Activated CD8-positive, alpha-beta memory T cell treated with anti-CD3 and anti-CD28 coated beads, Interleukin-2, amount 10 ng/mL, durations not matched to agents 7 days and 5 days (primary cell): ENCODE measurements at places on chromosomes 12 and 14. TPM values are rescaled to one million over a fixed set of nuclear protein-coding genes. Genes with fewer than 3 reads are reported as not detected.

DNAI7 gene
- total RNA-seq, result not detected

GRCh38 chr12:51994959-51995358 is 11.8 kb upstream of the TAMALIN start:
- H3K36me3 ChIP-seq, result no peaks in the 10 kb centered on the region
- no peak overlapping the region for H3K4me3 ChIP-seq
- no peak for DNase-seq
- H3K27me3 ChIP-seq, result no peaks in the 10 kb centered on the region
- peaks cover 4% of the 10 kb centered on the region for H3K4me1 ChIP-seq
- no peak overlapping the region for H3K27ac ChIP-seq

GRCh38 chr14:78605897-78606500 is 435.8 kb downstream of the NRXN3 start:
- H3K4me3 ChIP-seq, result no peak overlapping the region
- H3K27ac ChIP-seq, result no peak overlapping the region
- no peaks in the 10 kb centered on the region for H3K36me3 ChIP-seq
- no peaks in the 10 kb centered on the region for H3K4me1 ChIP-seq
- H3K27me3 ChIP-seq, result peaks cover 5% of the 10 kb centered on the region

DNA sequence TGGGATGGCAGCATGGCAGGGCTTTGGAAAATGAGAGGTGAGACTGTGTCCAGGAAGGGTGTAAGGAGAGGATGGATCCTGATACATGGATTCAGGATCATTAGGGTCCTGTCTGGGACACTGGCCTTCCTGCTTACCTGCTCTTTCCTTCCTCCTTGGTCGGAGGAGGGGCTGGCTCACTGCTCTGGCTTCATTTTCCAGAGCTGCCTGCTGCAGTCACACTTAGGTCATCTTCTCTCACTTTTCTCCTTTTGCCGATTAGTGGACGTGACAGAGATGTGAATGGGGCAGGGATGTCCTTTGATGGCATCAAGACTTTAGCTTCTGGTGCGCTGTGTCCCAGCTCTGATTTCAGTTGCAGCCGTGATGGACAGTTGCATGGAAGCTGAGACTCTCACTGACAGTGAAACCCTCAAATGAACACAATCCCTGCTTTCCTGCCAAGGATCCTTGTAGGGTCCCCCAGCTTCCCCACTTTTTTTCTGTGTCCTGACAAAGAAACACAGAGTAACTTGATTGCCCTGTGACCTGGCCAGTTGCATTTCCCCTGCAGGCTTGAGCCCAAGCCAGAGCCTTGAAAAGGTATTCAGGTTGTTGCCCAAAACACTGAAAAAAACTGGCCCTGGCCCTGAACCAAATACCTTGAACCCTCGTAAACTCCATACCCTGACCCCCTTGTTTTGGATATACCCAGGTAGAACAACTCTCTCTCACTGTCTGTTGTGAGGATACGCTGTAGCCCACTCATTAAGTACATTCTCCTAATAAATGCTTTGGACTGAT is 756 bp upstream of the CIDEB start:
- peaks cover 50% of the 10 kb centered on the region for H3K4me1 ChIP-seq
- H3K36me3 ChIP-seq, result peaks cover 37% of the 10 kb centered on the region
- no peak overlapping the region for H3K4me3 ChIP-seq
- H3K27me3 ChIP-seq, result no peaks in the 10 kb centered on the region
- no peak for DNase-seq

GPR68 gene
- total RNA-seq, result 48.0 TPM

PRKD1 gene
- total RNA-seq, result not detected

ASB2 gene
- 116 TPM for total RNA-seq

GRCh38 chr12:48572326-48572725 is 2.5 kb upstream of the LALBA start:
- no peak overlapping the region for H3K27ac ChIP-seq
- DNase-seq, result no peak
- no peak overlapping the region for H3K4me3 ChIP-seq
- peaks cover 18% of the 10 kb centered on the region for H3K27me3 ChIP-seq

POTEG gene
- not detected for total RNA-seq

ART4 gene
- not detected for total RNA-seq

PRH2 gene
- 0.76 TPM for total RNA-seq

DNA sequence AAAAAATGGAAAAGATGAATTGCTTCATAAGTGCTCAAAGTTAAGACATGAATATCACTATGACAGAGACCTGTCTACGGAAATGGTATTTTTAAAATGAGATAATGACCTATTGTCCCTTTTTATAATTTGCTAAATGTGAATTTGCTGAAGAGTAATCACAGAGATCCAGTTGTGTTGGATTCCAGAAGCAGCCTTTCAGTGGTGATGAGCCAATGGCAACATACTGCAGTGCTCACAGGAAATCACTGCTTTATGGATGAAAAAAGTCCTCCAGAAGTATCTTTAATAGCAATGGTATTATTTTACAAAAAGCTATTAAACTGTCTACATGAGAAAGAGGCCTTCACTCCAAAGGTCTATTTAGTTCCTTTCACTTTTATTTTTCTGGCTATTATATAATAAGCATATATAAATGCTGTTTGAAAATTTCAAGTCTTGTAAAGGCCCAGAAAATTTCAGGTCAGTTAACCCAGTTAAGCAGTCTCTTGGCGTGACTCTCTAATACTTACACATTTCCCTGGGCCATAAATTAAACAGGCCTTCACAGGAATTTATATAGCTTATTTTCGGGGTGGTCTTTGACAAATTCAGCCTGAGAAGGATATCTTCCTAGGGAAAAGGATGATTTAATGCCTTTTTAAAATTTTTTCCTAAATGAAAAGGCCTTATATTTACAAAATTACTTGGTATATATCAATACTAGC is 55.4 kb downstream of the KCNJ8 start:
- H3K4me1 ChIP-seq, result no peaks in the 10 kb centered on the region
- H3K4me3 ChIP-seq, result no peak overlapping the region
- H3K27me3 ChIP-seq, result peaks cover 1% of the 10 kb centered on the region
- no peaks in the 10 kb centered on the region for H3K36me3 ChIP-seq

DNA sequence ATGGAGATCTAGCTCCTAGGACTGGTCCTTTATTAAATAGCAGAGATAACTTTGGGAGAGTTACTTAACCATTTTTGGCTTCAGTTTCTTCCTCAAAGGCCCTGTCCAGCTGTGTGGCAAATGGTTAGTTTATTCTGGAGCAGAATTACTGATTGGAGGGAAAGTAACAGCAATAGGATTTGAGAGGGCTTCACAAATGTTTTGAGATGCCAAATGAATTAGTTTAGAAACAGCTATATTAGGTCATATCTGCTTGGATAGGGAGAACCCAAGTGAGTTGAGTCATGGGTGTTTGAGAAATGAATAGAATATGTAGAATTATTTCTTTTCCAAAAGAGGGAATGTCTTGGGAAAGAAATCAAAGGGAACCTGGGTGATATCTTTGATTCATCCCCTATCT is 17.5 kb downstream of the RASSF3 start:
- DNase-seq, result no peak
- H3K4me3 ChIP-seq, result no peak overlapping the region
- no peak overlapping the region for H3K27ac ChIP-seq
- H3K36me3 ChIP-seq, result peaks cover 35% of the 10 kb centered on the region
- no peaks in the 10 kb centered on the region for H3K27me3 ChIP-seq

FLRT2 gene
- total RNA-seq, result not detected

- no peak overlapping the region for H3K27ac ChIP-seq
- DNase-seq, result no peak
- peaks cover 1% of the 10 kb centered on the region for H3K4me1 ChIP-seq
- H3K36me3 ChIP-seq, result no peaks in the 10 kb centered on the region
- no peaks in the 10 kb centered on the region for H3K27me3 ChIP-seq
Observed at GRCh38 chr14:94304243-94304642, 11.2 kb upstream of the SERPINA10 start.

DNA sequence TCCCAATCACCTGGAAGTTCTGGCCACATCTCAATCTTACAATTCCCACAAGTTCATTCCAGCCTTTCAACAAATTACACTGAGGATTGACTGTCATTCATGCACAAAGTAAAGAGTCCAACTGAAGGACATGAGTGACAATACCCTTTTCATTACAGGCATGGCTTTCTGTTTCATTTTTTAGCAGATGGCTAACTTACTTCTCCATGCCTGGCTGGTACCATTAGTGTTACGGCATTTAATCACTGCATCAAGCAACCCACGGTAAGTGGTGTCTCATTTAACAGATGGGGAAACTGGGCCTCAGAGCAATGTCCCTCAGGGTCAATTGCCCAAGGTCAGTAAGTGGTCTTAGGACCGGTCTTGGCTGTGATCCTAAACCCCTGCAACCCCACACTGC is 114.4 kb downstream of the PRICKLE1 start:
- H3K27me3 ChIP-seq, result peaks cover 52% of the 10 kb centered on the region
- no peak for DNase-seq
- peaks cover 1% of the 10 kb centered on the region for H3K4me1 ChIP-seq

DNA sequence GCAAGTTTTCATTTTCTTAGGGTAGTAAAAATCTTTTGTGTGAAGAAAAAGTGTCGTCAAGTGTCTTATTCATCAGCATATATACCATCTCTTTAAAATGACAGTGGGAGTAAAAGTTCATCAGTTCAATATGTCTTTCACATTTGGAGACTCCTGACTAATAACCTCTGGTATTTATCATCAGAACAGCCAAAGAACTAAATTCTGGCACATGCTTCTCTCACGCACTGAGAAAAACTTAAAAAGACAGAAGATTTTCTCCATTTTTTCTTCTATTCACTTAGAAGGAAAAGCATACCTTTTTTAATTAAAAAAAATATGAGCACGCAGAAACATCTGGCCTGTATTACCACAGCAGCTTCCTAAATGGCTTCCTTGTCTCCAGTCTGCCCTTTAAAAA is 265.7 kb downstream of the AKAP6 start:
- no peaks in the 10 kb centered on the region for H3K4me1 ChIP-seq
- H3K4me3 ChIP-seq, result no peak overlapping the region
- no peaks in the 10 kb centered on the region for H3K36me3 ChIP-seq
- no peak overlapping the region for H3K27ac ChIP-seq
- H3K27me3 ChIP-seq, result no peaks in the 10 kb centered on the region

- no peaks in the 10 kb centered on the region for H3K36me3 ChIP-seq
- H3K27ac ChIP-seq, result no peak overlapping the region
- no peak for DNase-seq
Observed at GRCh38 chr14:67517083-67517482, 16.0 kb upstream of the PLEKHH1 start.

DNA sequence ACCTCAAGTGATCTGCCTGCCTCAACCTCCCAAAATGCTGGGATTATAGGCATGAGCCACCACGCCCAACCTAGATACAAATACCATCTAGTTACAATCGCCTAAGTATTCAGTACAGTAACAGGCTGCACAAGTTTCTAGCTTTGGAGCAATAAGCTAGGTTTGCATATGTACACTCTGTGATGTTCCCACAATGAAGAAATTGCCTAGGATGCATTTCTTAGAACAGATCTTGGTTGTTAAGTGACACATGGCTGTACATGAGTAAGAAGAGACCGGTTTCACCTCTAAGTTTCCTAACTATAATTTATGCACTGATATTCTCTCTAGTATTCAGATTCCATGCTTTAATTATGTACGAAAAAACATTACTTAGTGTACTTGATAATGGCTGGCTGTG is 5.4 kb upstream of the TUBA1C start:
- H3K4me1 ChIP-seq, result peaks cover 16% of the 10 kb centered on the region

GRCh38 chr14:101072531-101072930 is 169.0 kb upstream of the RTL1 start:
- no peak for DNase-seq
- no peaks in the 10 kb centered on the region for H3K36me3 ChIP-seq
- no peak overlapping the region for H3K4me3 ChIP-seq
- H3K27ac ChIP-seq, result no peak overlapping the region
- no peaks in the 10 kb centered on the region for H3K4me1 ChIP-seq

DNA sequence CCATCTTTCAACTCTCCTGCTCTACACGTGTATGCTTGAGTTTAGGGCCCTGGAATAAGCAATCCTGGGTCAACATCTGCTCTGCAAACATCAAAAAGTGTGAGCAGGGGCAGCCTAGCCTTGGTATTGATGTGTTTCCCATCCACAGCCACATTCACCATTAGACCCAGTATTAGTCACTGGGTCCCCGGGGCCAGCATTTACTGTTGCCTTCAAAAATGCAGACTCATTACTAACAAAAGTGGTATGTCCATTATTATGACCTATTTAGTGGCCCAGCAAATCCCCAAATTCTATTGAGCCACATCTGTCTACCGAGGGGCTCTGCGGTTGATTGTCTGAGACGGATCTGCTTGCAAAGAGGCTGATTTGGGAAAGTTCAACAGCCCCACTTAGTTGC is 661.8 kb downstream of the DIO2 start:
- no peak overlapping the region for H3K27ac ChIP-seq
- no peak for DNase-seq
- no peaks in the 10 kb centered on the region for H3K4me1 ChIP-seq
- no peak overlapping the region for H3K4me3 ChIP-seq
- no peaks in the 10 kb centered on the region for H3K36me3 ChIP-seq
- no peaks in the 10 kb centered on the region for H3K27me3 ChIP-seq

SIRT4 gene
- 2.4 TPM for total RNA-seq

DNA sequence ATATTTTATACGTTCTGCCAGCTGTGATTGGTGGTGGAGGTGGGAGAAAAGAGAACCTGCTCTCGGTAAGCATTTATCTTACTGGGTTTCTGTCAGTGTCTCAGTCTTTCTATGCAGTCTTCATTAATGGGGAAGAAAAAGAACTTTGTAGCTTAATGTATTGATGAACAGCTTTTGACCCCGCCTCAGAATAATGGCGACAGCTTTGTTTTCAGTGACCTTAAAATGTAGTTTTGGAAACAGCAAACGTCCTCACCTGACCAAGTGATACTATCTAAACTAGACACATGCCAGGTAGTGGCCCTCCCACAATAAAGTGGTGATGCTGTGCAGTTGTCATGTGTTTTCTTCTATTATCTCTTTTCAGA is 1.4 kb downstream of the DACT1 start:
- no peak for DNase-seq
- peaks cover 71% of the 10 kb centered on the region for H3K27me3 ChIP-seq
- H3K36me3 ChIP-seq, result no peaks in the 10 kb centered on the region
- peaks cover 13% of the 10 kb centered on the region for H3K4me1 ChIP-seq

DNA sequence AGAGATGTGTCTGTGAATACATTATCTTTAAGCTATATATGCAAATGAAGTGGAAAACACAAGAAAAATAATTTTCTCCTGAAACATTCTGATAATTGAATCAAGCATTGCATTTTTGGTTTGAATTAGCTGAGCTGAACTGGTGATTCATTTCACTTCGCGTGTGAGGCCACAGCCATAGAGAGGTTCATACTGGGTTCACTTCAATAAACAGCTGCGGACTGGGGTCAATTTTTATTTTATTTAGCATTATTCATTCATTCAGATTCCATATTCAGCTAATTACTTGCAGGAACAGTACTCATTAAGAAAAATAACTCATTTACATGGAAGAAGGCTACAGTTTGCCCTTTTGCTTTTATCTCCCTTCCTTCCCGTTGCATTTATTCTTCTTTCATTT is 195.2 kb upstream of the LRIG3 start:
- no peaks in the 10 kb centered on the region for H3K4me1 ChIP-seq
- H3K27ac ChIP-seq, result no peak overlapping the region
- no peak overlapping the region for H3K4me3 ChIP-seq
- DNase-seq, result no peak
- H3K36me3 ChIP-seq, result no peaks in the 10 kb centered on the region

BICDL1 gene
- 62.9 TPM for total RNA-seq
